M059J (cell line): ENCODE measurements at places on chromosomes 4 and X. TPM values are rescaled to one million over a fixed set of nuclear protein-coding genes. Genes with fewer than 3 reads are reported as not detected.
A peak's percentile ranks its signal among the peaks of the same experiment; 100 is the strongest.

DNA sequence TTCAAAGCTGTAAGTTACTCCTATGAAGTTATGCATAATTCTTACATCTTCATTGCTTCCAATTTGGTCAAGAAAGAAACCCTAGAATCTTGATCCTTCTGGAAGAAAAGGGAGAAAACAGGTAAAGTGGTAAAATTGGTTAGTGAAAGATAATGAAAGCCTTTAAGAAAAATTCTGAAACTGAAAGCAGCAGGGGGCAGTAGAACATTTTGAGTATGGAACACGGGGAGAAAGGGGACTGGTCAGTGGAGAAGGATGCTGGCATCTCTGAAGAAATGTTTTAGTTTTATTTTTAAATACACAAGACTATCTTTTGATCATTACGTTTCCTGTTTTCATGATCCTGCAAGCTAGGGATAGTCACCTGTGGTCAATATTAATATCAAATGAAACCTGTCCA, 54.3 kb downstream of the SLIT2 start:
- peak; percentile 69 for DNase-seq

Gene C4orf51
- total RNA-seq = not detected in 2 replicates

GRCh38 chr4:119657111-119657611, 28.6 kb upstream of the PDE5A start:
- peak; percentile 67 for DNase-seq

- no peak for DNase-seq
These were observed 85.3 kb upstream of the HS3ST1 start for GRCh38 chr4:11514003-11514402.

GRCh38 chrX:129984111-129984958, 1.9 kb downstream of the BCORL1 start:
- DNase-seq = peak; percentile 24

Gene ABRAXAS1
- total RNA-seq = 2.5 and 5.4 TPM in 2 replicates

Gene SPANXA1
- total RNA-seq = not detected in 2 replicates

Gene SFRP2
- total RNA-seq = 11.1 and 11.9 TPM in 2 replicates
